ENCODE measurements at places on chromosomes 5 and 9.
A peak's percentile ranks its signal among the peaks of the same experiment; 100 is the strongest.

- DNase-seq: no peak
These were observed 18.7 kb downstream of the SLC46A2 start for GRCh38 chr9:112872019-112872418.

DNA sequence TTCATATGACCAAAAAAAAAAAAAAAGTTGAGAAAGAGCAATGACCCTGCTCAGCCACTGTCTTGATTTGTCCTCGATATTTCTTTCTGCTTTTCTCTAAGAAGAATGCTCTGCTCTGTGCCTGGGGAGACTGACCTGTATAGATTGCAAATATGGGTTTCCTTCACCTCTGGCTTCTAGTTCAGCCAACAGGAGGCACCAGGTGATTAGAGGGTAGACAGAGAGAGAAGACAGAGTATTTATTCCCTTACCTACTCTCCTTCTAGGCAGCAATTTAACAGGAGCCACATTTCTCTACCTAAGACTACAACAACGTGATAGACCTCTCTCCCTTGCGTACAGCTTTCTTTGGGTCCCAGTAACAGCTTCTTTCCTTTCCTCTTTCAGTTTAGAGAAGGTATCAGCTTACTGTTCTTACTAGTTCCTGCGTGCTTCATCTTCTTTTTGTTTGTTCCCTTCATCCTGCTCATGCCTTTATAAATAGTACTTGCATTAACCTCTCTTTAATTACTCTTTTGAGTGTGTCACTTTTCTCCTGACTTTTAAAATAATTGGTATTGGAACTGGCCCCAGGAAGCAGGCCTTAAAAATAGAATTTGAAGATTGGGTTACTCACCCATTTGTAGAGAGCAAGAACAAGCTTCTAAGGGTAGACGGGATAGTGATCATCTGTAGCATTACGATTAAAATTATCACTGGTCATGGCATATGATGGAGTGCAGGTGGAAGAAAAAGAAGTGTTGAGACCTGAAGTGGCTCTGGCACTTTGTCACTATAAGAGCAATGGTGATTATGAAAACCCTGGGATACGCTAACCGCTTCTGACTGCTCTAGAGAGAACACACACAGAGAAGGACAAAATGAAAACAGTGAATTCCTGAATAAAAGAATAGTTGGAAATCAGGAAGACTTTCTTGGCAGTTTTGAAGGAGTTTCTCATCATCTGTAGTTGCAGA is 161.2 kb upstream of the FSTL4 start:
- no peak for DNase-seq

- no peak for DNase-seq
These were observed 66.1 kb downstream of the DNAH5 start for GRCh38 chr5:13878357-13878756.

- no peak for DNase-seq
These were observed 127.1 kb downstream of the ANKRD18B start for GRCh38 chr9:33651125-33651524.

DNA sequence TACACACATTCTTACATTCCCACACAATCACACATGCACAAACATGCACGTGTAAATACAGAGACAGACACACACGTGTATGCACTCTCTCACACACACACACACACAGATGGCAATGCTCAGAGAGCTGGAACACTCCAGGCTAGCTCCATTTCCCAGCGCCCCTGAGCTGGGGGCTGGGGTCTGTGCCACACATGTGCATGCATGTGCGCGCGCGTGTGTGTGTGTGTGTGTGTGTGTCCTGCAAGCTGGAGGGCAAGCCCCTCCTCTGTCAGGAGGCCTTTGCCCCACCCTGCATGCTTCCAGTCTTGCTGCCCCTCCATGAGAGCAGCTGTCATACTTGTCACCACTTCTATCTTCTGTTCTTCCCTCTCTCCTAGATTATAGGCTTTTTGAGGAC is 16.6 kb upstream of the S1PR3 start:
- DNase-seq: no peak

GRCh38 chr9:16505199-16505598 is 365.3 kb downstream of the BNC2 start:
- DNase-seq: no peak

- DNase-seq: no peak
These were observed 15.7 kb downstream of the SPATA9 start for GRCh38 chr5:95667061-95667618.

DNA sequence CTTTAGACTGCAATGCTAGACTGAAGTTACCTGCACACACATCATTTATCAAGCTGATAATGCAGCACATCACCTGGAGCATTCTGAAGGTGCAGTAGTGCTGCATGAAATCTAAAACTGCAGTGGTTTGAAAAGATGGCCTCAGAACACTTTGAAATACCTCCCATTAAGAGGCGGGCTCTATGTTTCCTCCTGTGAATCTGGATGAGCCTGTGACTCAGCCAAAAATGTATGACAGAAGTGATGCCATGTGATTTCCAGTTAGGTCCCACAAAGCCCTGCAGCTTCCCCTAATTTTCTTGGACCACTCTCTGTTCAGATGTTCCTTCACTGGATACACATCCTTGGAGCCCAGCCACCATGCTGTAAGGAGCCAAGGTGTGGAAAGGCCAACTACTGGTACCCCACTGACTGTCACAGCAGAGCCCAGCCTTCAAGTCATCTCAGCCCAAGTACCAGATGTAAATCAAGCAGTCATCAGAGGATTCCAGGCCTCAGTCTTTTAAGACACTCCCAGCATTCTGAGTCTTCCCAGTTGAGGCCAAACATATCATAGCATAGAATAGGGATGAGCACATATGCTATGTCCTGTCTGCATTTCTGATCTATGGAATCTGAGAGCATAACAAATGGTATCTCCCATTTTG is 27.2 kb upstream of the DEPDC1B start:
- no peak for DNase-seq

- no peak for DNase-seq
These were observed 47.5 kb upstream of the KIAA1958 start for GRCh38 chr9:112439171-112439570.

GRCh38 chr5:31661257-31661656 is 22.3 kb downstream of the PDZD2 start:
- DNase-seq: no peak

DNA sequence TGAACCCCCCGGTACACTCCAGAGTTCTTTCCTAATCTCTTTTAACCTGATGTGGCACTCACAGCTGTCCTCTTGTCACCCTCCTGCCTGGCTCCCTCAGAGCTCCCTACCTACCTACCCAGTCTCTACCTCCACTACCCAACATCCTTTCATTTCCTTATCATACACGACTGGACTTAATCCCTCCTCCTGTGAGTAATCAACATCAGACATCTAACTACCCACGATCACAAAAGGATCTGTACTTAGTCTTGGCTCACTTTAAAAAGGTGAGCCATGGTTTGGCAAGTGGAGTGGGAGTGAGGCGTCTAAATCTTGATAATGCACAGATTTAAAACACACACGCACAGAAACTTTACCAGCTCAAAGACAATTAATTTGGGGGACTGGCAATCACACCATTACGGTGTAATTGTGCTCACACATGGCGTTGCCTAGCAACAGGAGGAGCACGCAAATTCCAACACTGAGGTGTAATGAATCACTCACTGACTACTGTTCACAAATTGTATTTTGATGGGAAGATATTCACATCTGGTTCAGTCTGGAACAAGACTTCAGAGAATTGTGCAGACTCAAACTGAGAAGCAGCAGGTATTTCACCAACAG is 235.9 kb downstream of the EPB41L4A start:
- no peak for DNase-seq

DNA sequence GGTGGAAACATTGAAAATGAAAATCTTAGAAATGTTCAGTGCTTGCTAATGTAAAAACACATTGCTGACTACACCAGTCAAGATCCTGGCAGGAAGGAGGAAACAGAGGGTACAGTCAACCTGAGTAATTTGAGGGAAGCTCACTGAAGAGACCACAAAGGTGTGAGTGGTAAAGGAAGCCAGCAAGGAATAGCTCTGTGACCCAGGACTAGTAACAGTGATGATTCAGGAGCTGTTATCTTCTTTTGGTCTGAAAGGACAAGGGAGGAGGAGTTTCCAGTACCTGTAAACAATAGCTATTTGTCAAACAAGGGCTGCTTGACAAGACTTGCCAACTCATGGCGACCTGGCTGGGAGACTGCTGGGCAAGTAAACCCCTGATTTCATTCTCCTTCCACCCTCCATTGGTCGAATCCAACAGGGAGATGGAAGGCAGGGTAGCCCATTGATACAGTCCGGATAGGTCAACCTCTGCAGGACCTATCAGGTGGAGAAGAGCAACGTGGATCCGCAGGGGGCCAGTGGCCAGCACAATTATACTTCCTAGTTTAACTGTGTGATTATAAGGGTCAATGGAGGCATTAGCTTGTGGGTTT is 68.1 kb downstream of the MAMDC2 start:
- no peak for DNase-seq

DNA sequence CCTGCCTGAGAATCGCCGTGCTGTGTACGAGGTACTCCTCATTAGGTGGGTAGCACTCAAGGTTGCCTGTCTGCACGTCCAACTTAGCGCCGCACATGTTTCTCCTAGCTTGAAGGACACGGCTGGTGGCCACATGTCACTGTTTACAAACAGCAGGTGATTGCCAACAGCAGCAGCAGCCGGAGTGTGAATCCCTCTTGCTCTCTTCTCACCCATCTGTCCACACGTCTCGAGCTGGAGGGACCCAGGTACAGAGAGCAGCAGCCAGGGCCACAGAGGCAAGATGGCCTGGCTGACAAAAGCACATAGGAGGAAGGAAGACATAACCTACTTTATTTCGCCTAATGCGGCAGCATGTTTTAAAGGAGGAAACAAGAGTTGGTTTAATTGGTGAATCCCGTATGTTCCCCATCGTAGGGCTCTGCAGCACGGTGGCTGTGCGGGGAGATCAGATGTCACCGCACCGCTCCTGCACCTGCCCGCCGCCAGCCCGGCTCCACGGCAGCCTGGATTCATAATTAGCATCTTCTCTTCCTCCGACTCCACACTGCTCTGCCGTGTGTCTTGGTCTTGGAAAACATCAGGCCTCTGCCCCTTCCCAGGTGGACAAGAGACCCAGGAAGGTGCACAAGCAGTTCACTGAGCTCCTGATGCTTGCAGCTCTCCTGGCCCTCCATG is 201.6 kb upstream of the IRX1 start:
- no peak for DNase-seq

GRCh38 chr5:83353231-83353630 is 118.3 kb upstream of the VCAN start:
- DNase-seq: no peak

DNA sequence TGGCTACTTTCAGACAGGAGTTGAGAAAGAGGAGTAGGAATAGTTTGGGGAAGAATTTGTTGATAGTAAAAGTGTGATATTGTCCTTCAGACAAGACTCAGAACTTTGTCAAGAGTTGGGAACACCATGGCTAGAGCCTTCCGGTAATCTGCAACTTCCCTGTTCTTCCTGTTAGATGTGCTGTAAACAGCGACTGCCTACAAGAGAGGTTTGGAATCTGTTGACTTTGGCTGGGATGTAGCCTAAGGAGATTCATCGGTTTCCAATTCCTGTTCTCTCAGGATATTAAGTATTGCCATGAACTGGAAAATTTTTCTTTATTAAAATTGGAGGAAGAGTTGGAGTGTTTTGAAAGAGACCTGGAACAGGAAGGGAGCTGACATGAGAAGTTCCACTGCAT is 43.9 kb downstream of the ARHGAP26 start:
- DNase-seq: no peak

- DNase-seq: no peak
These were observed 5.4 kb downstream of the ABCA2 start for GRCh38 chr9:137022662-137023008.

DNA sequence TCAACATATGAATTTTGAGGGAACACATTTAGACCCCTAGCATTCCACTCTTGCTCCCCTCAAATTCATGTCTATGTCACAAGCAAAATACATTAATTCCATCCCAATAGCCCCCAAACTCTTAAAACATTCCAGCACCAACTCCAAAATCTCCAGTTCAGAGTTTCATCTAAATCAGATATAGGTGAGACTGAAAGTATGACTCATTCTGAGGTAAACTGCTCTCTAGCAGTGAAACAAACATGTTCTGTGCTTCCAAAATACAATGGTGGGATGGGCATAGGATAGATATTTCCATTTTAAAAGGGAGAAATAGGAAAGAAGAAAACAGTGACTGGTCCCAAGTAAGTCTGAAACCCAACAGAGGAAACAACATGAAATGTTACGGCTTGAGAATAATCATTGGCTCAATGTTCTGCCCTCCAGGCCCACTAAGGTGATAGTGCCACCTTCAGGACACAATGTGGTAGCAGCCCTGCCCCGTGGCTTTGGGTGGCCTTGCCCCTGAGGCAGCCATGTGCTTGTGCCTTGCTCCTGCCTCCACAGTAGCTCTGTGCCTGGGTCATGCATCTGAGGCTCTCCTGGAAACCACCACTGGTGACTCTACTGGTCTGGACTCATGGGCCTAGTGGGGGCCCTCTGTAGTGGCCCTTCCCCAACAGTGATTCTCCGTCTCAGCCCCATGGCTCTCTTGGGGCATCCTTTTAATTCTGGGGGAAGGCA is 36.4 kb upstream of the IPPK start:
- peak; percentile 65 for DNase-seq

Data from activated CD4-positive, alpha-beta T cell treated with anti-CD3 and anti-CD28 coated beads for 48 hours (primary cell).